ENCODE measurements at places on chromosomes 6 and 20. TPM values are rescaled to one million over a fixed set of nuclear protein-coding genes. Genes with fewer than 3 reads are reported as not detected.

Gene SLC22A3
- not detected for total RNA-seq

Gene TCP11
- not detected for total RNA-seq

Gene TGM3
- not detected for total RNA-seq

Gene TRIM31
- total RNA-seq: not detected

Gene TRAPPC3L
- not detected for total RNA-seq

Gene AVP
- not detected for total RNA-seq

Gene BPI
- not detected for total RNA-seq

Gene HDGFL1
- total RNA-seq: not detected

Gene NT5DC1
- total RNA-seq: 48.8 TPM

Gene TBXT
- not detected for total RNA-seq

Gene FAM83C
- not detected for total RNA-seq

- no peak for DNase-seq
These were observed 53.6 kb upstream of the LRRC1 start for GRCh38 chr6:53741034-53741823.

GRCh38 chr20:6767126-6767535 lies 355 bp upstream of the BMP2 start:
- DNase-seq: no peak

DNA sequence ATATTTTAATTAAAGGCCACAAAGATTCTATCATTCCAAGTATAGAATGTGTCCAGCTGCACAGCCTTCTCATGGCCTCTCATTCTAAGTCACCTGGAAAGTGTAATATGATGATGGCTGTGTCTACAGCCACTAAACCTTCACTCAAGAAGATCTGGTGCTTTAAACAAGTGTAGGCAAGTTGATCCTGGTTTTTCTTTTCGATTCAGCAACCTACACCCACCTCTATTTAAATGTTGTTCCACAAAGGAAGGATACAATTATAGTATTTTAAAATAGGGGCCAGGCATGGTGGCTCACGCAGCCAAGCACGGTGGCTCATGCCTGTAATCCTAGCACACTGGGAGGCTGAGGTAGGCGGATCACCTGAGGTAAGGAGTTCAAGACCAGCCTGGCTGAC lies 25.5 kb upstream of the DST start:
- DNase-seq: no peak

DNA sequence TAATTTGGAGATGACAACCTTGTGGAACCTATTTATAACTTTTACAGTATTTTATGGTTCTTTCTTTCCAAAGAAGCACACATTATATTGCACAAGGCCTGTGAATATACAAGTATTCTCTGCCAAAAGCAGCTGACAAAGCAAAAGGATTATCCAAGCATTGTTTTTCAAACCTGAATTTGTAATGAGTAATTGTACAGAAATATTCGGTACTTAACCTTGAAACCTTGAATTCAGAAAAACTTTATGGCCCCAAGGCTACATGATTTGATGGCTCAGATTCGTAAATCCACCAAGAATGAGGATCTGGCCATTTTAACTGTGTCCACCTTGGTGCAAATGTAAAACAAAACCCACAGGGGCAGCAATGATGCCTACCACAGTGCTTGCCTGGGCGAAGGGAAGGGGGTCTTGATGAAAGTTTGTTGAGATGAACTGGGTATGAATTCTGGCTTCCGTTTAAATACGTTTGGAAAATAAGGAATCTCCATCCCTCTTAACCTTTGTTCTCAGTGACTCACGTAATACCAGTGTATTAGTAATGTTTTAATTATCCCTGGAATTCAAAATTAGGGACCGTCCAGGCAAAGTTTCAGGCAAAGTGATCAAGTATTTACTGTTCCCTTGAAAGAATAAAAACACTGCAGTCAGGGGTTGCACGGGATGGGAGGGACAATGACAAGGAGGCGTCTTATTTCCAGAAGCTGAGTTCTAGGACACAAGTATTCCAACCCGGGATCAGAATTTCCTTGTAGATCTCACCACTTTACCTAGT lies 2.7 kb upstream of the RBM24 start:
- DNase-seq: no peak

DNA sequence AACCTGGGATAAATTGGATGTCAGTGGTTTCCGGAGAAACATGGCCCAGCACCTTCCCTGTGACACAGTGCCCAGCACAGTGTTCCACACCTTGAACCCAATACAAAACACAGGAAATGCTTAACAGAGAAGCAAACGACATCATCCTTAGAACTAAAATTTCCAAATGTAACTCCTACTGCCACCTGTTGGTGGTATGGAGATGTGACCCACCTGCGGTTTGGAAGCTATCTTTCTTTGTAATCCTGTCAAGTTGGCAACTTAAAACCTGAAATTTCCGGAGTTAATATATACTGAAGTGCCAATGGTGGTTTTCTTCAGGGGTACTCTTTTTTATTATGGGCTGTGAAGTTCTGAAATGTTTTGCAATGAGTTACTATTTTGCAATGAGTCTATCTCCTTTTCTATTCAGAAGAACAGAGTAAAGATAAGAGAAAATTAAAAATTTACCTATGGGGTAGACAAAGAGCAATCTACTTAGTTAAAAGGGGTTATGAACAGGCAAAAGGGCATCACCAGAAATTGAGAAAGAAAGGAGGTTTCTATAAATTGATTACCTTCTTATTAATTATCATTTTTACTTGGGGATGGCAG lies 658.8 kb downstream of the PTPRT start:
- no peak for DNase-seq

DNA sequence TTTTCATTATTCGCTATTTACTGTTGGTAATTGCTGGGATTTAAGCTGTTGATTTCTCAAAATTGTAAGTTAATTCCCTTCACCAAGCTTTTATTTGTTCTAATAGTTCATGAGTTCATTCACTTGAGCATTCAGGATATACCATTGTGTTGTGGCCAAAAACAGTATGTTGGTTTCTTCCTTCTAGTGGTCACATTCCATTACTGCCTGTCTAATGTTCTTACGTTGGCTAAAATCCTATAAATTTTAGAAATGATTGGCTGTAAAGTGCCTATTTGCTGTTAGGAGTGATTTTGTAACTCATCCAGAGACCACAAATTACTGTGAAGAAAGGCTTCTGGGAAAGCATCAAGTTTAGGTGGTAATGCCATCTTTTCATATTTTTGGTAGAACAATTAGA lies 76.3 kb downstream of the FARS2 start:
- no peak for DNase-seq

DNA sequence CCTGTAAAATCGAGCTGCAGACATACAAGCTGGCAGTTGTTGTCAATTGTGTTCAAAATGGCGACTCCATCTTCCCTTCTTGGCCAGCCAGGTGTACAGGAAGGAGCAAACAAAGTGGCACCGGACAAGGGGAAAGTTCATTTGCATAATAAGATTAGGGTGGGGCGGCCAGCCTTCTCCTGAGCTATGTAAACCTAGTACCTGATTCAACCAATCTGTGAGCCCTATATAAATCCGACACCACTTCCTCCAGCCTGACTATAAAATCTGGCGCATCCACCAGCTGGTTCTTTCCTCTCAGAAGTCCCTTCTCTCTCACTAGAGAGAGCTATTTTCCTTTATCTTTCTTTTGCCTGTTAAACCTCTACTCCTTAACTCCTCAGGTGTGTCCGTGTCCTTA lies 8.1 kb upstream of the HBS1L start:
- DNase-seq: no peak

GRCh38 chr6:33014841-33015634 lies 5.6 kb upstream of the HLA-DOA start:
- peak; percentile 59 for DNase-seq

- DNase-seq: no peak
These were observed 4.6 kb upstream of the SLC2A10 start for GRCh38 chr20:46704714-46705377.

- no peak for DNase-seq
These were observed 28.4 kb upstream of the RNF24 start for GRCh38 chr20:4043796-4044195.

GRCh38 chr6:169075211-169075914 lies 178.3 kb downstream of the THBS2 start:
- no peak for DNase-seq

DNA sequence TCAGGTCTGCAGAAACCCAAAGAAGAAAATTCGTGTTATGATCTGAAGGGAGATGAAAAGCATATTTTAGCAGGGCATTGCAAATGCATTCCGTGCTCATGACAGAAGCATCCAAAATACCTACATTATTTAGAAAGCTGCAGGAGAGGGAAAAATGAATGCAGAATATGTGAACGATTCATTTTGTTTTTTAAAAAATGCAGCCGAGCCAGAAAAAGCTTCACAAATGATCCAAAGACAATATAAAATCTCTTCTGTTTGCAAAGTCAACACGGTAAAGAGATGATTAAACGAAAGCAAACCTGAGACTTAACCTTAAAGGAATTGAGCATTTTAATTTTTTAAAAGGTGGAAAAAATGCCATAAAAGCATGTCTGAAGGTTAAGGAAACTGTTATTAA lies 136.1 kb upstream of the SULF2 start:
- DNase-seq: no peak

GRCh38 chr6:161884782-161885181 lies 610.9 kb upstream of the AGPAT4 start:
- DNase-seq: no peak

- no peak for DNase-seq
These were observed 680 bp downstream of the LATS1 start for GRCh38 chr6:149717255-149717587.

GRCh38 chr20:35049776-35050352 lies 42.7 kb downstream of the TRPC4AP start:
- no peak for DNase-seq

DNA sequence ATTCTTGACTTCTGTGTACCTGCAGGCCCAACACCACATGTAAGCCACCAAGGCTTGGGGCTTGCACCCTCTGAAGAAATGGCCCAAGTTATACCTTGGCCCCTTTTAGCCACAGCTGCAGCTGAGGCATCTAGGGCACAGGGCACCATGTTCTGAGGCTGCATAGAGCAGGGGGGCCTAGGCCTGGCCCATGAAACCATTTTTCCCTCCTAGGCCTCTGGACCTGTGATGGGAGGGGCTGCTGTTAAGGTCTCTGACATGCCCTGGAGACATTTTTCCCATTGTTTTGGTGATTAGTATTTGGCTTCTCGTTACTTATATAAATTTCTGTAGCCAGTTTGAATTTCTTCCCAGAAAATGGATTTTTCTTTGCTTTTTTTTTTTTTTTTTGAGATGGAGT lies 50.4 kb upstream of the SEC63 start:
- DNase-seq: no peak

DNA sequence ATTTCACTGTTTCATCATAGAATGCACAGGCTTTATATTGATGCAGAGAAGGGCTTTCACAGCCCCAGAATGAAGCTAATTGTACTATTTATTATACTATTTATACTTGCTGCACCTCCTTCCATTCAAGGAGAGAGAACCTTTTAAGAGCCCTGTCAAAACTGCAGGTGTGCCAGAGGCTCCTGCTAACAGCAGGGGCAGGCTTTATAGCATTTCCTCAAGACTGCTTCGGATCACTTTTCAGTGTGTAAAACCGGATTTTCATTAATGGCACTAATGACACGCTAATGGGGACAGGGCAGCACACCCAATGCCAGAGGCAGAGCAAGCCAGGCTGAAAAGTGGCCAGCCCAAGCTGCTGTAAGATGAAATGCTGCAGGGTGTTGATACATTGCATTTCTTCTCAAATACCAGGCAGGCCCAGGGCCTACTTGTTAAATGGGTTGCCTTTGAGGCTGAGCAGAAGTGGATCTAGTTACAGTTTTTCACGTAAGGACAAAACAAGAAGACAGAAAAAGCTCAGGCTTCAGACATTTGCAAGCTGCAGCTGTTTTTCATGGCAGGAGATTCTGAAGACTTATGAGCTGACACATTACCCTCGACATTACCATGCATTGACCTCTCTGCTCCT lies 487.7 kb upstream of the BTBD3 start:
- no peak for DNase-seq

GRCh38 chr6:165548450-165548849 lies 114.6 kb downstream of the PDE10A start:
- DNase-seq: no peak

- no peak for DNase-seq
These were observed 449.8 kb downstream of the HACE1 start for GRCh38 chr6:104409913-104410312.

- no peak for DNase-seq
These were observed 401.8 kb downstream of the PREX1 start for GRCh38 chr20:48425817-48426612.

DNA sequence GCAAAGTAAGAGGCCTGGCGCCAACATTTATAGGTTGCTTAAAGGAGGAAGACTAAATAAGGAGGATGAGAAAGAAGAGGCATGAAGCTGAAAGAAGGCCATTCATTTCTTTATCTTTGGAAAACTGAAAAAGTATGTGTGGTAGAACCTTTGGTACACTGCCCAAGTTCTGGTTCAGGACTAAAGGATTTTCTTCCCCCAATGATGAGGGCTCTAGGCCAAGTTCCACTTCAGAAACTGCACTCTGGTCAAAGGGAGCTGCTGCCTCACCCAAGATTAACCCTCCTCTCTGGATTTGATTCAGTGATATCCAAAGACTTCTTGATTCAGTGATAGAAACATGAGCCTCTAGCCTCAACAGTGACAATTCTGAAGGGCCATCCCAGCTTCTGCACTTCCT lies 5.0 kb upstream of the KPNA5 start:
- DNase-seq: no peak

- DNase-seq: no peak
These were observed 689 bp upstream of the COL20A1 start for GRCh38 chr20:63292292-63292701.

DNA sequence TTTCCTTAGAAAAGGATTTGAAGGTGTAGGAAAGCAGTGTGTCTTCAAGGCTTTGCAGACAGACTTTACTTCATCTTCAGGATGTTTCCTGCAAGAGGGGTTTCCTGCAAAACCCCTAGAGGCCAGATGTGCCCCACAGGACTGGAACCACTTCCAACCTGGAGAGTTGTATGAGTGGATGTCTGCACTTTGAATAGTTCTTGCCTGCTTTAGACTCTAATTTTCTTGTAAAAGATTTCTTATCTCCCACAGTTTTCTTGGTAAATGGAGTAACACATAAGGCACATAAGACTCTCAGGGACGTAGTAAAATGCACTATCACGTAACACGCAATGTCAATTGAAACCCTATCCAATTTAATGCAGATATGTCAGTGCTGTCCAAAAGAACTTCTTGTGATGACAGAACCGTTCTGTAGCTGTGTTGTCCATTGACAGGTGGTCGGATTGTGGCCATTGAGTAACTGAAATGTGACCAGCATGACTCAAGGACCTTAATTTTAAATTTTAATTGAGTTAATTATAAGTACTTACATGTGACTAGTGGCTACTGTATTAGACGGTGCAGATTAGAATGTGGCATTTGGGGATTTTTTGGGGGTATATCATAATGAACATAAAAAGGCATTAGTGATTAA lies 118.7 kb downstream of the JARID2 start:
- DNase-seq: no peak

DNA sequence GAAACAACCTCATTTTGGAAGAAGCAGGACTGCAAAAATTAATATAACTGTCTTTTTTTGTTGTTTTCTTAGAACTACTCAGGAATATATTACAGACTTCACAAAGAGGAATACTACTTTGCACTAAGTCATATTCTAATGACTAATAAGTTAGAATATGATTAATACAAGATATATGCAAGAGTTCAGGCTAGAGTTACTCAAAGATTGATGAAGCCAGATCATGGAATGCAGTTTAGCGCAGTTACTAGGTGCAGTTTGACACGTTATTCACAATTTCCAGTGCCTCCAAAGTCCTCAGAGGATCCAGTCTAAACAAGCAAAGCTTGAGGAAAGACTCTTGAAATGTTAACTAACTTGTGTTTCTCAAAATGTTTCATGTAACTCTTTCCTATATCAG lies 1.2 kb upstream of the MYCT1 start:
- DNase-seq: no peak

GRCh38 chr6:72035966-72036365 lies 149.6 kb downstream of the RIMS1 start:
- no peak for DNase-seq

- no peak for DNase-seq
These were observed 675.9 kb upstream of the CITED2 start for GRCh38 chr6:140050101-140050995.

Data from naive thymus-derived CD8-positive, alpha-beta T cell (primary cell).